ENCODE measurements at places on chromosomes 5 and 9.

DNA sequence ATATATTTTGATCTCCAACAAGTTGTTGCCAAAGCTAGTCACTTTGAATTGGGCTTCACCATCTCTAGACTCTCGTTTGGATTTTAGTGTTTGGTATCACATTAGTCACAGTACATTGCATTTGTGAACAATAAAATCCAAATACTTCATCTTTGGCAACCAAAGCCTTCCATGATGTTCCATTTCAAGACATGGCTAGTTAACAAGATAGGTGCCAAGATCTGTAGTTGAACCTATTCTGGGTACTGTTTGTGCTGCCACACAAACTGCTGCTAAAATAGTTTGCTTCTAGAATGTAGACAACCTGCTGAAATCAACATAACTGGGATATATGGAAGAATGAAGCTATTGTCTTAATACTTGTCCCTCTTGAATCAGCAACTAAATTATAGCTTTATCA, 207.5 kb downstream of the LRRC70 start:
- DNase-seq, result no peak

DNA sequence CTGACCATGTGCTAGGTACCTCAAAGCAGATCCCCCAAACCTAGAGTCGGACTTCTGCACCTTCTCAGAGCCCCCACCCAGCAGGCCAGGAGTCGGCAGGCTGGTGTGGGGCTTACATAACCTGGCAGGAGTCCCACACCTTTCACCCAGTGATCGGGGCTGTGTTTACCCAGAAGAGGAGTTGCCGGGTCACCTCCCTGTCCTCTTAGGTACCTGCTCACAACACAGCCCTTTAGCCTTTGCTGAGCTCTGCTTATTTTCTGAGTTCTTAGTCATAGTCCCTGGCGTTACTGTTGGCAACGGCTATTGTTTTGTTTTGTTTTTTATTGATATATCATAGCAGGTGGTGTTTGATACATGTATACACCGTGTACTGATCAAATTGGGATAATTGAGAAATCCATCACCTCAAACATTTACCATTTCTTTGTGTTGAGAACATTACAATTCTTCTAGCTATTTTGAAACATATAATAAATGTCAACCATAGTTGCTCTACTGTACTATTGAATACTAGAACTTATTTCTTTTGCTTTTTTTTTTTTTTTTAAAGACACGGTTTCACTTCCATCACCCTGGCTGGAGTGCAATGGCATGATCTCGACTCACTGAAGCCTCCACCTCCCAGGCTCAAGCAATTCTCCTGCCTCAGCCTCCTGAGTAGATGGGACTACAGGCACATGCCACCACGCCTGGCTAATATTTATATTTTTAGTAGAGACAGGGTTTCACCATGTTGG, 10.4 kb upstream of the EEIG1 start:
- DNase-seq, result no peak

DNA sequence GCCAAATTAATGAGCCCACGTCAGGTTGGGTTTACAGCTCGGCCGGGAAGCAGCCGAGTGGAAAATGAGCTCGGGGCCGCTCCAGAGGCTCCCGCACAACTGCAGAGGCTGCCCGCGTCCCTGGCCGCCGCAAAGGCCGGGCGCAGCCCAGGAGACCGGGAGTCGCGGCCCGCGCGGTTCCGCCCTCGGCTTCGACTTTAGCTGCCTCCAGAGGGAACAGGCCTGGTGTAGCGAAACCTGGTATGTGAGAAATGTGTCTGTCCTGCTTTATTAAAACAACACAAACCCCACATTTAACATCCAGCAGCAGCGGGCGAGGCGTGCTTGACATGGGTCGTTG, 66.2 kb downstream of the FOXD1 start:
- no peak for DNase-seq

DNA sequence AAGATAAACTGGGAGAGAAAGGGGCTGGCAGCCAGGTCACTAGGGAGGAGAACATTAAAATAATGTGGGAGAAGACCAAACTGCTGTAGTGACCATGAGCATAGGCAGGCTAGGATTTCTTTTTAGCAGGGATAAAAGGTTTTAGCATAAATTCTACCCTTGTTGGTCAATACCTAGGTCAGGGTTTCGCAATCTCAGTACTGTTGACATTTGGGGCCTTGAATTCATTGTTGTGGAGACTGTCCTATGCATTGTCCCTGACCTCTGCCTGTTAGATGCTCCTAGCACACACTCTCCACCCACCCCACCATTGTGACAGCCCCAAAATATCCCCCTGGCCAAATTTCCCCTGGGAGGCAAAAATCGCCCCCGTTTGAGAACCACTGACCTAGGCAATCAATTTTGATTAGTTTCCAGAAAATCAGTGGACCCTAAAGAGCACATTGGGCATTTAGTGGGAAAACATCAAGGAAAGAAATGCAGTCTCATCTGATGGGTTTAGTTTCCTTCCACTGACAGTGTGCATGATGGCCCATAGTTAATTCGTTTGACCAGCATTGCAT, 181.4 kb downstream of the NTRK2 start:
- no peak for DNase-seq

GRCh38 chr5:110909950-110910349, 161.6 kb upstream of the TSLP start:
- DNase-seq, result no peak

DNA sequence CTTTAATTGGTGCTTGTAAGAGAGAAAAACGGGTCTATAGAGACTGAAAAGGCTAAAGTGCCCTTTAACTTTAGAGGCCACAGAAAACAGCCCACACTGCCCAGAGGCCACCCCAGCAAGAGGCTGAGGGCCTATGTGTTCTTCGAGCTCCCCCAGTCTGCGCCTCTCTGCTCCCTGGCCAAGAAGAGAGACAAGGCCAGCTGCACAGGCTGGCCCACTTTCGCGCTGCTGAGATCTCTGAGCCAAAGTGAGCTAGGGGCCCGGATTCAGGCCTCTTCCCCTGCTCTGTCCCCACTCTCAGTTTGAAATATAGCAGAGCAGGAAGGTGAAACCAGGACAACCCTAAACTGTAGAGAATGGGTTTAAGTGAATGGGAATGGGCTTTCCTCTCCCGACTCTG, 132.0 kb upstream of the TRIM32 start:
- no peak for DNase-seq

- no peak for DNase-seq
These were observed 26.0 kb downstream of the TMEM174 start for GRCh38 chr5:73198833-73199592.

DNA sequence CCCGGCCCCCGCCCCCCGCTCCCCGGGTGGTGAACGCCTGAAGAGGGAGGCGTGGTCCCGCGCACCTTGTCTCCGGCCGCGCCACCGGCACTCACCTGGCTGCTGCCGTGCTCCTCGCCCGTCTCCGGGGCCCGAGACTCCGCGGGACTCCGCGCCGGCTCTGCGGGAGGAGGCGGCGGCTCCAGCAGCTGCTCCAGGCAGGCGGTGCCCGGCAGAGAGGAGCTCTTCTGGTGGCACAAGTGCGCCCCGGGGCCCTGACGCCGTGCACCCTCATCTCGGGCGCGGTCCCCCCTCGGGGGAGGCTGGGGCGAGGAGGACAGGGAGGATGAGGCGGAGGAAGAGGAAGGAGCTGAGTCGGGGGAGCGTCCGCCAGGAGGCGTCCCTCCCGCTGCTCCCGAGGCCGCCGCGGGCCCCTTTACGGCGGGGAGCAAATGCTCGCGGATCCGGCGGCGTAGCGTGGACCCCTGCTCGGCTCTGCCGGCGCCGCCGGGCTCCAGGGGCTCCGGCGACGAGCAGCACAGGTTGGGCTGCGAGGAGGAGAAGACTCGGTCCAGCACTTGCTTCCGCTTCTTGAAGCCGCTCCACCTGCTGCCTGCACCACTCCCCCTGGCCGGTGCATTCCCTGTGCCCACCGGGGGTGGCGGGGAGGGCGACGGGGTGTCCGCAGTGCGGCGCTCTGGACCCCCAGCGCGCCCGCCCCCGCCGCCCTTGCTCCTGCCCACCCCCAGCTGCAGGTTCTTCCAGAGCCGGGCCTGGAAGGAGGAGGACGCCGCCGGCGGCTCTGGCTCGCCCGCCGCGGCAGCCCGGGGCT, 928 bp downstream of the MCTP1 start:
- DNase-seq, result no peak

GRCh38 chr9:20692554-20692953, 8.5 kb downstream of the FOCAD start:
- no peak for DNase-seq

DNA sequence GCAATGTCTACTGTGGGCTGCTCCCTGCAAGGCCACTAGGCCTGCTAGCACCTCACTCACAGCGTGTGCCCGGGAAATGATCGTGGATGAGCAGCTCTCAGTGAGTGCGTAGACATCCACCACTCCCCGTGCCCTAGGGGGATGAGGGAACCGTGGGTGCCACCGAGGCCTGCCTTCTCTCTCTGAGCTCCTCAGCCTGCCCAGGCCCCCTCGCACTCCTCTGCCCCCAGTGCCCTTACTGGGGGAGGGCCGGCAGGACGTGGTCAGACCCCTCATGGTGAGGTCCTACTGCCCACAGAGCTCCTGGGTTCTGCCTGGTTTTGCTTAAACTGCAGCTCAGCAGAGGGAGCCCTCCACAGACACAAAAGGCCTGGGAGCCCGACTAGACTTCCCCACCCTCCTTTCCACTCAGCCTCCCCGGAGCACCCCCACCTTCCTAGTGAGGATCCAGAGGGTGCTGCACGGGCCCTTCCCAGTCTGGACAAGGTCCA, 220.0 kb downstream of the CACNA1B start:
- no peak for DNase-seq

DNA sequence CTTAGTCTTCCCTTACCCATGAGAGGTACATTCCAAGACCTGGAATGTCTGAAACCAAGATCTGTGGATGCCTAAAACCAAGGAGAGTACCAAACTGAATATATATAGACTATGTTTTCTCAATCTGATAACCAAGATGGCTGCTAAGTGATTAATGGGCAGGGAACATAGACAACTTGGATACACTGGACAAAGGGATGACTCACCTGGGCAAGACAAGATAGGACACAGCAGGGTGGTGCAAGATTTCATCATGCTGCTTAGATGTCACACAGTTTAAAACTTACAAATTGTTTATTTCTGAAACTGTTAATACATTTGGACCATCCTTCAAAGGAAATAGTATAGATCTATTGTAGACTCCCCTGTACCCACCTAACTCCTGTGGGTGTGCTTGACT, 130.9 kb downstream of the HTR1A start:
- DNase-seq, result no peak

- no peak for DNase-seq
These were observed 171.8 kb upstream of the TNC start for GRCh38 chr9:115289757-115290208.

- DNase-seq, result no peak
These were observed 195.6 kb downstream of the PLK2 start for GRCh38 chr5:58264276-58264675.

- no peak for DNase-seq
These were observed 76.3 kb upstream of the GPBP1 start for GRCh38 chr5:57097526-57097925.

DNA sequence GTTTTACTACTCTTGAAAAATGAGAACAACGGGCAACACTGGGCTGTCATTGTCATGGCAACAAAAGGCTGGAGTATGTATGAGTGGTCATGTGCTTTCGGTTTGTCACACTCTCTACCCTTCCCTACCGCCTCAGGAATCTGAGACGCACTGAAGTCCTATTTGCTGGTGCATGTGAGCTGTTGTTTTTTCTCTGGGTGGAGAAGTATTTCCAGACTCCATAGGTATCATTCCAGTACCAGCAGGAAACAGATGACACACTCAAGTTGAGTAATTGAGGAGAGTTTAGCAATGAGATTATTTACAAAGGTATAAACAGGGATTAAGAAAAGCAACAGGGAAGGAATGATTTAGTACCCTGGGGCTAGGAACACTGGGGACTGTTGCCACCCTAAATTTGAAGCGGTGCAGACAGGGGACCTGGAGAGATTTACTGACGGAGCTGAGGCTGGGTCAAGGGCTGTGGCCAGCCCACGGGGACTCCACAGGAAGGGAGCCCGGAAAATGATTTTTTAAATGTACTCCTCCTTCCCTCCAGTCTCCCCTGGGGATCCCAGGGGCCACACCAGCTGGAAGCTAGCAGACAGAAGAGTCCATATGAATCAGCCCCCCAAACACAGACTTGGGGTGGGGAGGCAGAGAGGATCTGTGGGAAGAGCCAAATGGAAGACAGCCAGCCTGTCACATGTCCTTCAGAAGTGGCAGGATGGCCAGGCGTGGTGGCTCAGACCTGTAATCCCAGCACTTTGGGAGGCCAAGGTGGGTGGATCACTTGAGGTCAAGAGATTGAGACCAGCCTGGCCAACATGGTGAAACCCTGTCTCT, 13.2 kb upstream of the ZBTB43 start:
- no peak for DNase-seq

All from stimulated activated CD8-positive, alpha-beta memory T cell treated with anti-CD3 and anti-CD28 coated beads, Interleukin-4, amount 100 ng/mL, for 4 hours (primary cell).